ENCODE measurements at places on chromosomes 1 and 21.

DNA sequence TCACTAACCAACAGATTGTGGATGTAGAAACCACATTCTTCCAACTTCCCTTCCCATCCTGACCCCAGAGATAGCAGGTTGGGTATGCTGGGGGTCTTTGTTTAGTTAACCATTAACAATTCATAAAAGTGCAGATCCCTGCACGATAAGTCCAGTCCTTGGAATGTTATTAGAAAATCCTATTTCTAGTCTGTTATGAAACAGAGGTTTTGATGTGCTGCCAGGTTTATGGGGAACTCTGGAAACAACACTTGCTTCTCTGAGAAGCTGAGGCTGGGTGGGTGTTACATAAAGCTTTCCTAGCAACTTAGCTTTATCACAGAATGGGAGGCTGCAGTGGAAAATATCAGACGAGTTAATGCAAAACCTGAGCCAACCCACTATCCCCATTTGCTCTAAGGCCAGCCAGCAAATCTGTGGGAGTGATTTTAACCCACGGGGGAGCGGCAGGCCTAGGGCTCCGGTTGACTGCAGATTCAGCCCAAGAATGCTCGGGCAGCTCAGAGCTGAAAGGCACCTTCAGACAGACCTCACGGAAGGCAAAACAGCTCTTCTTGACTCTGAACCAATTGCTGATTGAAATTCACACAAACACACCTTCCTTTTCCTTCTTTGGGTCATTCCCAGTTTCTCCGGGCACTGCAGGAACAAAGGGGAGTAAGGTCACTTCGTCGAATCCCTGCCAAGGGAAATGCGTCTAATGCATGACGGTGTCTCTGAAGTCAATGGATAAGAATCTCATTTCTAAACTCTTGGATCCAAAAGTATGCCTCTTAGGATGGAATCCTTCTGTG is 111.7 kb upstream of the IRF2BP2 start:
- no peak for DNase-seq

- no peak for DNase-seq
These were observed 36.0 kb upstream of the GPR157 start for GRCh38 chr1:9164919-9165318.

GRCh38 chr1:204337036-204337429 is 22.7 kb downstream of the PLEKHA6 start:
- no peak for DNase-seq

DNA sequence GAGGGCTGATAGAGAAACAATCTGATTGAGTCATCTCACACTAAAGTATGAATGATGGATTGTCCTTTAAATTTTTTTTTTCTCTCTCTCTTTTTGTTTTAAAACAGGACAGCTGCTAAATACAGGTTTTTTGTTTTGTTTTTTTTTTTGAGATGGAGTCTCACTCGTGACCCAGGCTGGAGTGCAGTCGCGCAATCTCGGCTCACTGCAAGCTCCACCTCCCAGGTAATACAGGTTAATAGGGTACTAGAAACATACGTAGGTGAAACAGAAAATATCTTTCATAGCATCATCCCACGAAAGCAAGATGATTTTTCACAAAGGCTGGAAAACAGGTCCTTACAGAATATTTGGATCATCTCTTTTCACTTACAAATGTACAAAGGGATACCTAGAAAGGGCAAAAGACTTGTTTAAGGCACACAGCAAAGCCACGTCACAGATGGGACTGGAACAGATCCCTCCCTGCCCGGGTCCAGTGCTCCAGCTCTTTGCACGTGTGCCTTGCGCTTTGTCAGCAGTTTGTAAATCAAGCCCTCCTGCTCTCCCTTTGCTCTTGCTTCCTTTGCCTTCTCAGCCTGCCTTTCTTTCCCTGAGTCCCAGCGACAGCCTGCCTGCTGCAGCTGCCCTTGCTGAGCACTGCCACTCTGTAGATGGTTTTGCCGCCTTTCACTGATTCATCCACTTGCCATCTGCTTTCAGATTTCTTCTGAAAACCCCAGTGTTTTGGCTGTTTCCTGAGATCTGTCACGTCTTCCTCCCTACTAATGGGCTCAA is 171.3 kb upstream of the BEND5 start:
- DNase-seq = no peak

DNA sequence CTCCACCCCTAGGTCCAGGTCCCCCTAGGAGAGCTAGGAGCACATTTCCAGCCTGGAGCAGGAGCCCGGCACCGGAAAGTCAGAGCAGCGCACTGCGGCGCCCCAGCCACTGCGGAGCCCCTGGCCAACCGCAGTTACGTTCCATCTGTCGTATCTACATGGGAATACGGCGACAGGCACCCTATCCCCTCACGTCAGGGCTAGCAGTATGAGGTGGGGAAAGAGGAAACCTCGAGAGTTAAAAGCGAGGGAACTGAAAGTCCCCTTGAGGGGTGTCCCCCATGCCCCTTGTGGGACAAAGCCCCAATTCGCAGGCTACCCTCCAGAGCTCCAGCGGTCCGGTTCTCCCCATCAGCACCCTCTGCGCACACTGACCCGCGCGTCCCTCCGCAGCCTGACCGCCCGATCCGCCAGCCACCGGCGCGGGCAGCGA is 995 bp downstream of the COLGALT2 start:
- DNase-seq = no peak

DNA sequence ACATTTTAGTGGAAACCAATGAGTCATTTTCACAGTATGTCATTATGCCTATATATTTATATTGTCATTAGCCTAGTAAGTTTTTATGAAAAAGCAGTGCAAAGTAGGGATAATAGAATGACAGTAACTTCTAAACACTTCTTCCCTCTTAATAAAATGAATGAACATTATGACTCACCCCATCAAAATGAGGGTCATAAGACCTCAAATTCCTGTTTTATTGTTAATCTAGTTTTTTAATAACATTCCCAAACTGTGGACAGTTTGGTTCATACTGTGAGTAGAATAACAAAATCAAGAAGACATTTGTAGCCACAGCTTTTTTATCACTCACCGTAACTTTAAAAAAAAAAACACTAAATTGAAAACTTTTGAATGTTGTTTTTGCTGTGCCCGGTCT is 160.5 kb downstream of the LRRC40 start:
- no peak for DNase-seq

DNA sequence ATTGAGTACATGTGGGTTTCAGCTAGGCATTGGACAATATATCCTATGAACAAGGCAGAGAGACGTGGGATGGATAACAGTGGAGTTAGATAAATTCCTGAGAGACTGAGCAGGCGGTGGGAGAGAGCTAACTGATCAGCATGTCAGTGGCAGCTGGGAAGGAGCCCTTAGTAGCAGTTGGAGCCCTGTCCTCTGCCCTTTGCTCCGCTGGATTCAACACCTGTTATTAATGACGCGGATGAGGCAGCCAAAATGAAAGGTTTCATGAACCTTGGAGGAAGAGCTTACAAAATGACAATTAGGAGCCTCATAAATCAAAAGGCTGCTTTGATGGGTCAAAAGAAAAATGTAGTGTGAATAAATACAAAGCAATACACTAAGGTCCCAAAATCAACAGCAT is 16.1 kb downstream of the UBIAD1 start:
- no peak for DNase-seq

DNA sequence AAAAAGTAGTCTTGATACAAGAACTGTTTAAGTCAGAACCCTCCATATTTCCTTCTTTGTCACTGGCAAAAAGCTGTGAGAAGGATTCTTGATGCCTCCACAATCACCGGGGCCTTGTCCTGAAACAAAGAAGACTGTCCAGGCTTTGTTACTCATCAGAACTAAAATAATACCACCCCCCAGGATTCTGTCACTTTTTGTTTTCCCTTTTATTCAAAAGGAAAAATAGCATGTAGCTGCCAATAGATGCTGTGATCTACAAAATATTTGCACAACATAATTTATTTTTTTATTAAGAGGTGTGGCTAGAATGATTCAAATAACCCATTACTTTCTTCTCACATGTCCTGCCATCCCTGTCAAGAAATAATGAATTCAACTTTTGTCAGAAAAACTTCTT is 173.7 kb downstream of the LYPLAL1 start:
- no peak for DNase-seq

GRCh38 chr1:21773585-21773984 is 9.4 kb downstream of the USP48 start:
- no peak for DNase-seq

GRCh38 chr1:14824314-14824915 is 225.9 kb downstream of the KAZN start:
- DNase-seq = no peak

DNA sequence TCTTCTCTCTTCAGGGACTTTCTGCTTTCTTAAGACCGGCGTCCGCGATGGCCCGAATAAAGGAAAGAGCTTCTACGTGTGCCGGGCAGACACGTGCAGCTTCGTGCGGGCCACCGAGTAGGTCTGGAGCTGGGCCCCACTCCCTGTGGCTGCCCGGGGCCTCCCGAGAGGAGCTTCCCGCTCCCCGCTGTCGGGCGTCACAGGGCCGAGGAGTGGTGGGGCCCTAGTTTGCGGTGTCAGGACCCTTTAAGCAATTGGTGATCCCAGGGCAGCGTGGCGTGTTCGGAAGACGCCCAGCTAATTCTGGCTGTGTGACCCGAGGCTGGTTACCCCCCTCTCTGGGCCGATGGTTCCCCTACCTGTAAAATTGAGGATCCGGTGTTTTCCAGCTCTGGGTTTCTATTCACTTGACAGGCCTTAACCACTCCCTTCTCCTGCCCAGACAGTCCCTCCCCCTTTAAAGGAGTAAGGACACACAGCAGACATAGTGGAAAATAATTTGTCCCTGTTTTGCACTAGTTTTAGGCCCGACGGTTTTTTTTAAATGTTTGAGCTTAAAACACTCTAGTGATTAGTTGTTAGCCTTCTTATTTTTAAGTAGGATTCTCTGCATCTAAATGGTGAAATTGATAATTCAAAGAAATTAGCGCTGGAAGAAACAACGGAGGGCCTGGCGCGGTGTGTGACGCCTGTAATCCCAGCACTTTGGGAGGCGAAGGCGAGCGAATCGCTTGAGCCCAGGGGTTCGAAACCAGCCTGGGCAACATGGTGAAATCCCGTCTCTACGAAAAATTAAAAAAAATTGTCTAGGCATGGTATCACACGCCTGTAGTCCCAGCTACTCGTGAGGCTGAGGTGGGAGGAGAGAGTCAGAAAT is 553 bp downstream of the TTF2 start:
- DNase-seq = no peak

GRCh38 chr1:227355542-227356245 is 37.4 kb upstream of the CDC42BPA start:
- DNase-seq = no peak

DNA sequence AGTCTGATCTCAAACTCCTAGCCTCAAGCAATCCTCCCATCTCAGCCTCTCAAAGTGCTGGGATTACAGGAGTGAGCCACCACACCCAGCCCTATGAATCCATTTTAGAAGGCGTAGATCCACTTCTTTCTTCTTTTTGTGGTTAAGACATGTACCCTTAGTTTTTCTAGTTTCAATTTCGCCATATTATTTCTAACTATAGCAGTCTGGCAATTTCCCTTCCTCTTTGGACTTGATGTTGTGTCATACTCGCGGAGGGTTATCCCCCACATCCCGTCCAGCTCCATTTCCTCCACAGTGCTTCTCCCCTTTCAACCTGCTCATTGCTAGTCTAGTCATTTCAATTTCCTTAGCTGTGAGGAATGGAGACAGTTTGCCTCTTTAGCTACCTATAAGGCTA is 5.2 kb upstream of the LRRC8D start:
- DNase-seq = no peak

GRCh38 chr1:66033781-66034180 is 241.1 kb downstream of the PDE4B start:
- no peak for DNase-seq

GRCh38 chr1:7749126-7749525 is 22.0 kb upstream of the VAMP3 start:
- DNase-seq = no peak

- DNase-seq = no peak
These were observed 19.1 kb downstream of the COL24A1 start for GRCh38 chr1:86137436-86137835.

- no peak for DNase-seq
These were observed 5.5 kb downstream of the KLHL21 start for GRCh38 chr1:6596886-6597776.

GRCh38 chr1:43381612-43382011 is 8.0 kb downstream of the MED8 start:
- no peak for DNase-seq

DNA sequence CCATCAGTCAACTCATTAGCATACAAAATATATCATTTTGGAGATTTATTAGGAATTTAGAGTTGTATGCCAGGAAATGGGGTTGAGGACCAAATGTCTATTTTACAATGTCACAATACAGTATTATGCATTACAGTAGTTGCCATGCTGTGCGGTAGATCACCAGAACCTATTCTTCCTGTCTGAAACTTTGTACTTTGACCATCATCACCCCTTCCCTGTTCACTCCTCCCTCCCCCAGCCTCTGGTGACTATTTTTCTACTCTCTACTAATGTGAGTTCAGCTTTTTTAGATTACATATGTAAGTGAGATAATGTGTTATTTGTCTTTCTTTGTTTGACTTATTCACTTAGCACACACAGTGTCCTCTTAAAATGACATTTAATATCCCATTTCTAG is 50.8 kb downstream of the PTBP2 start:
- DNase-seq = no peak

DNA sequence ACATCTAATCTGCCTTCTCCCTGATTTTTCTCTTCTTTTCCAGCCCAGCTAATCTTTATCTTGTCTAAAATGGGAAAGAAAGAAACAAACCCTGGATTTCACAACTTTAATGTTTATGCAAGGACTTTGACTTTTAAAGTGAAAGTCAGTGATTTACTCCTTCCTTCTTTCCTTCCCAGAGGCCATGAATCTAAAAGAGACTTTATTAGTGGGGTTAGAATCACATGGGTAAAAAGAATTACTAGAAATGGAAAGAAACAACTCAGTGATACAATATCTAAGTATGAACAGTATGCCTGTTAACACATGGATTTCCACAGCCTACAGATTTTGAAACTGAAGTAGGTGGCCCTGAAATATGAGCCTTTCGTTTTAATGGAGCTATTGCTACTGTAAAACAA is 59.8 kb upstream of the KCNK2 start:
- no peak for DNase-seq

DNA sequence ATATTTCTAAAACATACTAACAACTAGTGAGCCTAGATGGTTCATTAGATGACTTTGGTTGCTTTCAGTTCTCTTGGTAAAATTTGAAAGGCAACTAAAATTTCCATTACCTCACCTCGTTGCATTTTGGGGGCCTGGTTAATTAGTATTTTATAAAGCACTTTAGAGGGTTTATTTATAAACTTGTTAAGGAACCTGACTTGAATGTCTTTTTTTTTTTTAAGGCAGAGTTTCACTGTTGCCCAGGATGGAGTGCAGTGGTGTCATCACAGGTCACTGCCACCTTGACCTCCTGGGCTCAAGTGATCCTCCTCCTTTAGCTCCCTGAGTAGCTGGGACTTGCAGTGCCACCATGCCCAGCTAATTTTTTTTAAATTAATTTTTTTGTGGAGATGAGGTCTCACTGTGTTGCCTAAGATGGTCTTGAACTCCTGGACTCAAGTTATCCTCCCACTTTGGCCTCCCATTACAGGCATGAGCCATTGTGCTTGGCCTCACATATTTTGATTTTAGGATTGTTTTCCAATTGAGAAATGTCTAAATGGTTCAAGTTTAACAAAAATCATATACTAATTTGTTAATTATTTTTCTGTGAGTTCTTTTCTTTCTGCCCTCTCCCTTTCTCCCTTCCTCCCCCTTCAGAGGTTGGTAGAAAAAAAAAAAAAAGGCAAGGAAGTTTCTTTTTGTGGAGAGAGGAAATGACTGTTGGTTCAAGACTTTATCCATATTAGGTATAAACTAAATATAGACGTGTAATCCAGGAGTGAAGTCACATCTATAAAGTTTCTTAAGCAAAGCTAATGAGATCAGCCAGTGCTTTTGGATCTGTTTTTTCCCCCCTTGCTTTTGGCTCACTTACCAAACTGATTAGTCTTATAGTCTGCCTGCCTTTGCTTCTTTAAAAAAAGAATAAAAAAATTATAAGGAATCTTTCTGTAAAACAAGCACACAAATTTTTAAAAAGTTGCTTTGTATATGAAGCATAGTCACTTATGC is 24.7 kb downstream of the CLIC4 start:
- no peak for DNase-seq
